ENCODE measurements at places on chromosomes 4 and X.

GRCh38 chr4:109990261-109991257, 77.9 kb downstream of the EGF start:
- DNase-seq: no peak

- DNase-seq: no peak
These were observed 914.2 kb upstream of the LCORL start for GRCh38 chr4:18935659-18936345.

GRCh38 chr4:138927072-138927471, 88.5 kb upstream of the NOCT start:
- DNase-seq: no peak

GRCh38 chr4:147284256-147284835, 196.6 kb upstream of the EDNRA start:
- no peak for DNase-seq

DNA sequence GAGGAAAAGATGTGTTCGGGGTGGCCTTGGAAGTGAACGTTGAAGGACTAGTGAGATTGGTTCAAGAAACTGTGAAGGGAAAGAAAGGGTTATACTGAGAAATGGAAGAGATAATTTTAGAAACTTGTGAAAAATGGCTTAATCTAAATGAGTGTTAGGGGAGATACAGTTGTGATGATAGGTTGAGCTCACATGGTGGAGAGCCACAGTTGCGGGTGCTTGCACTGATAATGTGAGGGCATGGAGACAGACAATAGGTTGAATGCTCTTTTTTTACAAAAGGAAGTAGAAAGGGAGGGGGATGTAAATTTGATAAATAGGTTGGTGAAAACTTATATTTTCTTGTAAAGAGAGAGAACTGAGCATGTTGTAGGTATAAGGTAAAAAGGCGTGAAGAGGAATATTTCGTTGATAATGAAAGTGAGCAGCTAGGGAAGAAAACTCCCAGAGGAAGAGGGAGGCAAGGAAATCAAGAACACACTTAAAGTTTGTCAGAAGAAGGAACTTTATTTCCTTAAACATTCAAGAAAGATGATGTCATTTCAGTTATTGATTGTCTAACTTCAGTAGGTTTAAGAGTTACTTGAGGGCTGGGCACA, 8.2 kb downstream of the AREG start:
- DNase-seq: no peak

- DNase-seq: no peak
These were observed 78.8 kb upstream of the TEX13A start for GRCh38 chrX:105299286-105299685.

GRCh38 chrX:17737710-17737985, 355 bp downstream of the SCML1 start:
- peak; percentile 12 for DNase-seq

DNA sequence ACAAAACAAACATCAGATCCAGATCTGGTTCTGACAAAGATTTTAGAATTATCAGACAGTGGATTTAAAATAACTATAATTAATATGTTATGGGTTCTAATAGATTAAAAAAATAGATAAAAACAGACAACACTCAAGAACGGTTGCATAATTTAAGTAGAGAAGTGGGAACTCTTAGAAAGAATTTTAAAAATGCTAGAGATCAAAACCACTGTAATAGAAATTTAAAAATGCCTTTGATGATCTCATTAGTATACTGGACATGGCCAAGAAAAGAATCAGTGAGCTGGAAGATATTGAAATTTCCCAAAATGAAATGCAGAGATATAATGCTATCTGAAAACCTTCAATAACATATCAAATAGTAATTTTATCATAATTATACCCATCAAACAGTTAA, 28.3 kb upstream of the DYNLT3 start:
- DNase-seq: no peak

DNA sequence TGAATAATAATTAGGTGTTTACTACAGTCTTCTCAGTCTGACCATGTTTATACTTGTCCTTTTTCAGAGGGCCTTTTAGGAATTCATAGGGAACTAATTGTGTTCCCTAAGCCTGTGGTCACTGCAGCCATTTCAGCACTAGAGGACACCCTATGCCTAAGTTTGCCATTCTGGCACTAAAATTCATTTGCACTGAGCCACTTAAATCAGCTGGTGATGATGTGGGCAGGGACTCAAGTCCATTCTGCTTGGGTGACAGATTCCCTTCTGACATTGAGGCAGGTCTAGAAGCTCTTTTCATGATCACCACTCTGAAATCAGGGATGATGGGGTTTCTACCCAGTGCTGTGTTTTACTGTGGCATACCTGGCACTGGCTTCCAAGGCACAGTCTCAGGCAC, 1178.9 kb upstream of the DIAPH2 start:
- no peak for DNase-seq

Measured in stimulated activated CD8-positive, alpha-beta memory T cell treated with anti-CD3 and anti-CD28 coated beads, Interleukin-2, amount 100 ng/mL, for 48 hours (primary cell).